Activated gamma-delta T cell treated with anti-CD3 and anti-CD28 coated beads, Interleukin-2, amount 50 U/mL, for 16 hours (primary cell): ENCODE measurements at places on chromosomes 13 and 19.

- no peak for DNase-seq
These were observed 3.2 kb downstream of the GTF3A start for GRCh38 chr13:27427641-27428040.

GRCh38 chr13:73069206-73069805, 10.5 kb downstream of the KLF5 start:
- DNase-seq: no peak

GRCh38 chr13:110418944-110419343, 111.9 kb downstream of the COL4A2 start:
- no peak for DNase-seq

DNA sequence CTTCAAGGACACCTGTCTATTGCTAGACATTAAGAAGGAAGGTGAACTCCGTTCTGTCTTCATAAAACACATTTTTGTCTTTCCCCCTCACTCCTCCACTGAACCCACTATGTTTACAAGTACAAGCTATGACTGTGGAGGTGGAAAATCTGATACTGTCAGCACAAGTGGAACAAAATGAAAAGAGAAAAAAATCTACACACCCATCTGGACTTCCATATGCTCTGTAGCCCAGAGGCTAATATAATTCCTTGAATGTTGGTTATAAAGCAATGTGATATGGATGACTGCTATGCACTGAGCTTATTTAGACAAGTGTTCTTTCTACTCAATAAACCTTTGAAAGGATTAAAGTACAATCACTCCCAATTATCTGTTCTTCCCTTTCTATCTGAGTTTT, 713.5 kb downstream of the DIAPH3 start:
- no peak for DNase-seq

- DNase-seq: no peak
These were observed 78.2 kb downstream of the GGACT start for GRCh38 chr13:100510208-100510957.

DNA sequence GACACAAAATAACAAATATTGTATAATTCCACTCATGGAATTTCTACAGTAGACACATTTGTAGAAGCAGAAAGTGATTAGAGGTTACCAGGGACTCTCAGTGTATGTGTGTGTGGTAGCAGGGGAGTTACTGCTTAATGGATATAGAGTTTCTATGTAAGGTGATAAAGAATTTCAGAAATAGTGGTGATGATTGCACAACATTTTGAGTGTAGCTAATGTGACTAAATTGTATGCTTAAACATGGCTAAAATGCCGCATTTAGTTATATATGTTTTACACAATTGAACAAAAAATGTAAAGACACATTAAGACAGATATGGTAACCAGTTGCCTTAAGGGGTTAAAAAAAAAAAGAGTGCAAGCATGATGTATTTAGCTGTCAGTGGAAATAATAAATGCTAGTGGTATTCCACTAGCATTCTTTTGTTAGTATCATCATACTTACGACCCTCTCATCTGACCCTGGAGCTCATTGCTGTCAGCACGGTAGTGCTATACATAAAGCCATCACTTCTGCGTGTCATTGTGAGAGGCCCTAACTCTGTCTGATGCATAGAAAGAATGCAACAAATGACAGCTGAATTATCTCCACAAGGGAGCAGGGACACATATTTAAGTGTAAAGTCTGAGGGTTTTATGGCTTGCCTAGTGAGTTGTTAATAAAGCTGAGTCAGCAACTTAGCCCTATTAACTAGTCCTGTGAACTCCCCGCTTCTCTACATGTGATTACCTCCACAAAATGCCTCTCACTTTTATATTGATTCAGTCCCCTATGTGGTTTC, 134.1 kb upstream of the RXFP2 start:
- DNase-seq: no peak
